ENCODE measurements at places on chromosomes 5 and 9.
A peak's percentile ranks its signal among the peaks of the same experiment; 100 is the strongest.

DNA sequence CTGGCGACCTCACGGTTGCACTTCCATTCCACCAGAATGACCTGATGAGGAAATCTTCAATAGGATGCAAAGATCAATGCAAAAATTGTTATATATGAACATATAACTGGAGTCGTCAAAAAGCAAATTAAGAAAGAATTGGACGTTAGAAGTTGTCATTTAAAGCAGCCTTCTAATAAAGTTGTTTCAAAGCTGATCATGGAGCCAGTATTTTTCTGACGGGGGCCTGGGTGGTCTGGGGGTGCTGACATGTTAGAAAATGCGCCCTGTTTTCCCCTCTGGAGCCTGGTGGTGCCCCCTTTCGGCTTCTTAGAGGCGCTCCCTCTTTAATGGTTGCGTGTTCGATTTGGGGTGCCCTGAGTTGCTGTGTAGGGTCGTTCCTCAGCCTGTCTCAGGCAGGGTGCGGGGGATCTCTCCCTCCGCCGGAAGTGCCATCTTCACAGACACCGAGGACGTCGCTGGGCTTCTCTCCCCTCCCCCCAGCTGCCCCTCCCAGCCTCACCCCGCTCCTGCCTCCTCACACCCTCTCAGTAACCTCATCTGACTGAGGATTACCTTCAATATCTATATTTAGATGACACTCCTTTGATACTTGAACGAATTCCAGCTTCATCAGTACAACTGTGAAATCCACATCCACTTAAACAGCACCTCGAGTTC is 18.3 kb downstream of the PTGES2 start:
- no peak for DNase-seq

- DNase-seq = no peak
Observed at GRCh38 chr9:37209431-37210386, 89.3 kb downstream of the ZCCHC7 start.

GRCh38 chr9:93674580-93675335 is 98.4 kb downstream of the PHF2 start:
- no peak for DNase-seq

DNA sequence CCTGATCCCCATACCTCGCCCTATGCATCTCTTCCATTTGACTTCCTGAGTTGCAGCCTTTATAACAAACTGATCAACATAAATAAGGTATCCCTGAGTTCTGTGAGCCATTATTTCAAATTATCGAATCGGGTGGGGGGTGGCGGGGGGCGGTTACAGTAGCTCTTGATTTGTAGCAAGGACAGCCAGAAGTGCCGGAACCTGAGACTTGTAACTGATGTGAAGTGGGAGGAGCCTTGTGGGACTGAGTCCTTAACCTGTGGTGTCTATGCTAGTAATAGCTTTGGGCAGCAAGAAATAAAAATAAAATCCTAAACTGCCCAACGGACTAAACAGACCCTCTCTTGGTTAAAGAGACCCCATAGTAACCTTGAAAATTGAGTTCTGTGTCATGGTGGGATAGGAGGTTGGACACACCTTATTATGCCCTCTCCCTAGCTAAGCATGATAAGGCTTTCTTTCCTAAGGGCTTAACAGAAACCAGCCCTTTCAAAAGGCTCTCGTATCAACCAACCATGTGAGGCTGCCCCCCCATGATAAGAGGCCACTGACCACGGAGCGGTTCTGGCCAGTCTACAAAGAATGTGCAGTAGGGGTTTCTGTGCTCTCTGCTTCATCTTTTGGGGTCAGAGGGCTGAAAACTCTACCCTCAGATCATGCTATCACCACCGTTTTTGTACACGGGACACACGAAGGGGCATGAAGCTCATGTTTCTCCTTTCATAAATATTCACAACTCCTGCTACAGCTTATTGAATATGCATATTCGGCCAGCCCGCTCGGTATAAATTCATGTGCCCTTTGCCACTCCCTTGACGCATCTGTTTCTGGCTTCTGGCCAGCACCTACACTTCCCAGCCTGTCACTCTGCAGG is 39.5 kb upstream of the IQGAP2 start:
- DNase-seq = no peak

DNA sequence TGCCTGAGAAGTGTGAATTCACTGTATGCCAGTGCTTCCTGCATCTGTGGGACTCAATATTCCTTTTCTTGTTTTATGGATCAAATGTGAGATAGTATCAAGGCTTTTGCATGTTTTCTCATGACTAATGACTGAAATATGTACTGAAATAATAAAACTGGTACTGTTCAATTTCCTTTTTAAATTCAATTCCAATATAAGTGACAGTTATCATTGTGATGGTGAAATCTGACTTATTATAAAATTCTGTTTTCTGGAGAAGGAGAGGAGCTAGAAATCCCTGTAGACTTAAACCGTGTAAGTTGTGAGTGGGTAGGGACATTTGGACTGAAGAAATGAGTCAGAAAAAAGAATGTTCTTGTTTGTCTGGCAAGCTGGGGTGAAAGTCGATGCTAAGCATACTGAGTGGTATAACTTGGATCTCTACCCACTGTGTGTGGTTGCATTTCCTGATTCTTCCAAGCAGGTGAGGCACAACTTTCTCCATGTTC is 245.2 kb downstream of the EFNA5 start:
- no peak for DNase-seq

DNA sequence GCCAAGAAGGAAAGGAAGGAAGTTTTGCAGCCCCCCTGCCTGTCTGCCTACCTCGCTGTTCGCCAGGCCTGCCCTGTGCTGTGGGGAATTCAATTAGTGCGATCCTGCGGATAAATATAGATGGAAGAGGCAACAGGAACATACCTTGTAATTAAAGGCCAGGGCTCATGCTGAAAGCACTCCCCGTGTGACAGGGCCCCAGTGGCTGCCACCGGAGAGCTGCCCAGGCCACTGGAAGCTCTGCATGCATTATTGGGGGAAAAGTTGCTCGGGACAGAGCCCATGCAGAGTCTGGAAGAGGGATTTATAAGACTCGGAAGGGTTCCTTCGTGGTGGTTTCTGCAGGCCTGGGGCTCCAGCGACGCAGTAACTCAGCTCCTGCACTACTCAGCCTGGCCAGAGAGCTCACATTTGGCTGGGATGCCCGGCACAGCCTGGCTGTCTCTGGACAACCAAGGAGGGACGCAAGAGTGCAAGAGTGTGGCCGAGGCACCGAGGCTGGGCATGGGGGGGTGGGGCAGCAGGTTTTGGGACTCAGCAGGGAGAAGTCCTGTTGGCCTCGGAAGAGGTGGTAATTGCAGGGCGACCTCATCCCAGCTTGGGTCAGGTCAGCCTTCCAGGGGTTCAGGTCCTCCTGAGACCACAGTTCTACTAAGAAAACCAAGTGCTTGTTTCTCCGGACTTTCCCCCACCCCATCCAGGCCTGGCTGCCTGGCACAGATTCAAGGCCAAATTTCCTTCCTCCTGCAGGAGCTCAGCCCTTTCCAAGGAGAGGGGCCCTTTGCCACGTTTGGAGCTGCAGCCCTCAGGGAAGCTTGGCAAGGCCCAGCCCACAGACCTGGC is 68.1 kb upstream of the GGTA1 start:
- DNase-seq = no peak

- no peak for DNase-seq
Observed at GRCh38 chr9:111940697-111941096, 44.1 kb downstream of the UGCG start.

DNA sequence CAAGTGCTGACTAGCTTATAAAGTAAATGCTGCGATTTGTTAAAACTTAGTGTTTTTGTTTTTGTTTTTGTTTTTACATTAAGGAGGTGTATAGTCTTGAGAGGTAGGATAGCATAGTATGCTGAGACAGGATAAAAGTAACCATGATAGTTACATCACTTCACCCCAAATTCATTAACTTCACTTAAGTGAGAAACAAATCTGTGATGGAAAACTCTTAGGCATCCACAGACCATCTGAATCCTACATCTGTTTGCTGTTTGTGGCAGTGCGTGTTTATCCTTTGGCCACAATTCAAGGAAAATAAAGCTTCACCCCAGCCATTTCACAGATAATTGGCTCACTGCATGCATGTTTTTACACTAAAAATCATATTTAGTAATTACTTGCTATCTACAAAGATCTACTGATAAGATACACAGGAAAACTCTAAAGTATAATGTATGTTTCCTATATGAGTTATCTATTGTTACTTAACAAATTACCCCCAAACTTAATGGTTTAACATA is 82.0 kb downstream of the ZNF622 start:
- no peak for DNase-seq

DNA sequence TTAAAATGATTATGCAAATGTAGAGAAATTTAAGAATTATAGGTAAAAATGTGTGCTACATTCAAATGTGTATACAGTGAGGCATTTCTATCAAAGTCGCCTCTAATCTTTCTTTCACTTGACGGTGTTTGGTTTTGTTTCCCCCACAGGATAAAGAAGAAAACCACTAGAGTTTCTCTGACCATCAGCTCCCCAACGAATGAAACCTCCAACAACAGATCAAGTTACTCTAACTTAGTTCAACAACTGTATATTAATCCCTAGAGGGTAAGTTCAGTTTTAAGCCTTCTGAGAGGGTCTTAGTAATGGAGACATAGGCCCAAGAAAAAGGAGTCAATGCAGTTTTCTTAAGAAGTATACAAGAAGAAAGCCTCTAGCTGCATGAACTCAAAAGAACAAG is 11.5 kb upstream of the MYOT start:
- no peak for DNase-seq

GRCh38 chr9:91391412-91391811 is 29.7 kb upstream of the AUH start:
- DNase-seq = no peak

DNA sequence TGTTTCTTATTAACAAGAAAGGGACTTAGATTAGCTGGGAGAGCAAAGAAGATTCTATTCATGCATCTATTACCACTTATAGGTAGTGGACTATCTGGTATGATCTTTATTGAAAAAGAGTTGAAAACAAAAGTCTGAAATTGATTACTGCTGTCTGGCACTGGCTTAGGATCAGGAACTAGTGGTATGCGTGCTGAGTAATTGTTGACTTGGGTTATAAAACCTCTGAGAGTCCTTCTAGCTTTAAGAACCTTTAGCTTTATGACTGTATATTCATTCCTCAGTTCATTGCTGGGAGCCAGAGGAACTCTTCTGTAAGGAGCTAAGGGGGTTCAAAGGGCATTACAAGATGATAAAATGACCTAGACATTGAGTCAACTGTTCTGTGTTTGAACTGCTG is 7.6 kb downstream of the SLC1A1 start:
- no peak for DNase-seq

- DNase-seq = no peak
Observed at GRCh38 chr5:41465493-41466171, 44.8 kb downstream of the PLCXD3 start.

GRCh38 chr5:94031631-94032030 is 290.2 kb upstream of the POU5F2 start:
- no peak for DNase-seq

DNA sequence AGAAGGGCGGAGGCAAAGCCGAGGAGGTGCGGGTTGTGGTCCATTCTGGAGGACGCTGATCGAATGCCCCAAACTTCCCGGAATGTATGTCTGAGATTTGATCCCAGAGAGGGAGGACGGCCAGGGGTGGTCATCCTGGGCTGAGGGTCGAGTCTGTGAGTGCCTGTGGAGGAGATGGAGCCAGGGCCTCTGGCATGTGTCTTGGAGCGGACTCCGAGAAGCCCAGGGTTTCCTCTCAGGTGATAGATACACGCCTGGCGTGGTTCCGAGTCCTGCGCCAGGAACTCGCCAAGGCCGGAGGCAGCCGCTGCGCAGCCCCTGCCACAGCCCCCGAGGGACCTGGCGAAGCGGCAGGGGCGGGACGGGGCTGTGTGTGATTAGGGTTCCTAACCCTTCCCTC is 363 bp downstream of the ZNF454 start:
- DNase-seq = no peak

DNA sequence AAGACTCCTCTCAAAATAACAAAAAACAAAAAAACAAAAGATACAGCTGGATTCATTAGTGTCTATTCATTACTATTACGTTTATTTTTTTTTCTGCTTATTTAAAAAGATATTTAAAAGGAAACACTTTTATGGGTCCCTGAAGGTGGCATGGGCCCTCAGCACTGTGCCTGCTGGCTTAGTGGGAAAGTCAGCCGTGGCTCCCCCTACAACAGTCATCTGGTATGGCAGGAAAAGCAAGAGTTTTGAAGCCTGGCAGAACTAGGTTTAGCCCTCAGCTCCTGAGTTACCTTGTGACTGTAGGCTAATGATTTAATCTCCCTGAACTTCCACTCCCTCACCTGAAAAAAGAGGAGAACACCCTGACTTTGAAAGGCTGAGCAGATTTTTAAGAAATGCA is 135.6 kb downstream of the GOLPH3 start:
- no peak for DNase-seq

- DNase-seq = no peak
Observed at GRCh38 chr5:179296150-179296821, 49.0 kb downstream of the ADAMTS2 start.

DNA sequence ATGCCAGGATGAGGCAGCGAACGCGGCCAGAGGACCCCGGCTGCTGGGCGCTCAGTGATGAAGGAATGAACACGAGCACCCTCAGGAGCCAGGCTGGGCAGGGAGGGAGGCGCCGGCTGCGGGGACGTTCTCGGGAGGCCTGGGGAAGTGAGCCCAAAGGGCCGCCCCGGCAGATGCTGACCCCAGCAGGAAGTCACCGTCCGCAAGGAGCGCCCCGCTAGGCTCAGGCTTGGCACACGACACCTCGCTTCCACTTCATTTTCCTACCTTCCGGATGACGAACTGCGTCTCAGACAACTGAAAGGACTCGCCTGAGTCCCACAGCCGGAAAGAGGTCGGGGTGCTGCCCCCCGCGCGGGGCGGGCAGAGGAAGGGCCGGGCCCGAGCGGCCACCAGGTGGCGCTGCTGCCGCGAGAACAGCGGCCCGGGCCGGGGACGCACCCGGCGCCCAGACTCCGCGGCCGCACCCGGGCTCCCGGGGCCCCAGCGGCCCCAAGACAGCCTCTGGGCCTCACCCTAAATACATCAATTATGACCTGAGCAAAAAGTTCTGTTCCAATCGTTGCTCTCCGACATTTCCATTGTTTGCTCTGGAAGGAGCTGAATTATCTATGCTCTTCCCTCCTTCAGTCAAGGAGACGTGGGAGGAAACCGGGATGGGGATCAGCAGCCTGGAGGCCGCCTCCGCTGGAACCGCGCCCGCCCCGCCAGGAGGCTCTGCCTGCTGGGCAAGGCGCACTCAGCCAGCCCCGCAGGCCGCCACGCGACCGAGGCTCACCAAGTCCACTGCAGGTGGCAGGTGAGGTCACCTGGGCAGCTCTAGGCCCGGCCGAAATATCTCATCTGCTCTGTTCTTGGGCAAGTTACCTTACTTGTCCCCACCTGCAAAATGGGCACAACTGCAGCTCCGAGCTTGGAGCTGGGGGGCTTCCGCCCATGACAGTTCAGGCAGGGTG is 107.0 kb downstream of the ZNF354C start:
- DNase-seq = peak; percentile 59

GRCh38 chr9:27489087-27489876 is 34.8 kb upstream of the IFNK start:
- DNase-seq = no peak

Data from stimulated activated CD4-positive, alpha-beta T cell treated with anti-CD3 and anti-CD28 coated beads, Interleukin-4, amount 100 ng/mL, for 24 hours (primary cell).